Liver (tissue), 10 donors: ENCODE measurements at places on chromosomes 3 and 15.

DNA sequence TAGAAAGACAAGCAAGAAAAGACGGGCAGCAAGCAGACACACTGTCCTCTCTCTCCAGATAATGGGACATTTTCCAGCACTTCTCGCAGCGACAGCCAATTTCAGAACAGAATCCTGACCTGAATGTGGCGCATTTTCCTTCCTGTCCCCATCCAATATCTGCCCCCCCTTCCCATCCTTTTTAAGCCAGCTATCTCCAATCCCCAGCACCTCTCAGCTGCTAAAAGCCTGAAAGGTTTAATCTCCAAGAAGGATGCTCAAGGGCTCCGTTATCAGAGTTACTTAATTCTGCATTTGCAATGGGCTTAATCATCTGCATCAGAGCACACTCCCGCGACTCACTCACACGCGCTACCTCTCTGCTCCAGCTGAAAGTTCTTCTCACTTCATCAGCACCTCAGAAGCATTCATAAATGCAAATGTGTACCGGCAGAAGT is 50.5 kb downstream of the SRGAP3 start:
- DNase-seq, result no peak

GRCh38 chr3:81816473-81817250 is 55.2 kb upstream of the GBE1 start:
- no peak for DNase-seq

DNA sequence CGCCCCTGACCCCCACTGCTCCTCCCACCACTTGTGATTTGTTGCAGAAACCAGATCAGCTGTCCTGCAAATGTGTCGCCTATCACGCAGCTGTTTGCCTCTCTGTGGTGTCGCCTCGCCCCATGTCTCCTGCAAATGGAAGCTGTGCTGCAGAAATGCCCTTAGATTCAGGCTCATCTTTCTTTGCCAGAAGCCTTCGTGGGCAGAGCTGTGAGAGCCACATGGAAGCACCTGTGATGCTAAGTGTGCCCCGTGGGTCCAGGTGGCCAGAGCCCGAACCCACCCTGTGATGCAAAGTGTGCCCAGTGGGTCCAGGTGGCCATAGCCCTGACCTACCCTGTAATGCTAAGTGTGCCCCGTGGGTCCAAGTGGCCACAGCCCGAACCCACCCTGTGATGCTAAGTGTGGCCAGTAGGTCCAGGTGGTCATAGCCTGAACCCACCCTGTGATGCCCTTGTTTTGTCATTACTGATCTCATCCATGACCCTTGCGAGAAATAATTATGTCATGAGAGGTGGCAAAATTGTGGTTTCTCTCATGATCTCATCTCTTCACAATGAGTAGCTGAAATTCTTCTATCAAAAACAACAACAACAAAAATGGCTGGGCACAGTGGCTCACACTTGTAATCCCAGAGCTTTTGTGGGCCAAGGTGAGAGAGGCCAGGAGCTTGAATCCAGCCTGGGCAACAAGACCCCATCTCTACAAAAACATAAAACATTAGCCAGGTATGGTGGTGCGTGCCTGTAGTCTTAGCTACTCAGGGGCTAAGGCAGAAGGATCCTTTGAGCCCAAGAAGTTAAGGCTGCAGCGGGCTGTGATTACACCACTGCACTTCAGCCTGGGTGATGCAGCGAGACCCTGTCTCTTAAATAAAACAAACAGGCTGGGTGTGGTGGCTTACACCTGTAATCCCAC is 187.4 kb downstream of the GOLGA6L6 start:
- no peak for DNase-seq

- no peak for DNase-seq
Measured at GRCh38 chr3:178673529-178673928, 137.3 kb downstream of the KCNMB2 start.

- DNase-seq, result no peak
Measured at GRCh38 chr3:197793247-197793646, 2.2 kb downstream of the LRCH3 start.

GRCh38 chr15:101070502-101071273 is 151.5 kb downstream of the LRRK1 start:
- DNase-seq, result no peak
